ENCODE measurements at places on chromosomes 4 and X.

- DNase-seq = peak; percentile 69
Measured at GRCh38 chrX:46796574-46797191, 37.8 kb upstream of the SLC9A7 start.

GRCh38 chrX:153806999-153807575, 12.6 kb downstream of the SSR4 start:
- no peak for DNase-seq

DNA sequence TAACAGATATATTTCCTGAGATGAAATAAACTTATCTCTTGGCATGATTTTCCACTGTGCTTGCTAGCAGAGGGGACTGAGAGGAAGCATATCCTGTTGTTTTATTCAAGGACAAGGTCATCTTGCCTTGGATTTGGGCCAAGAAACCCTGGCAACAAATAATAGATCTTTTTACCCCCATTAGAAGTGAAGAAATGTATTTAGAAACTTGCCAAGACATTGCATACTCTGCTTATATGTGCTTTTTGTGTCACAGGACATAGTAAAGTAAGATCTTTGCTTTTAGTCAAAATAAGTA, 170.2 kb downstream of the RAPGEF2 start:
- peak; percentile 55 for DNase-seq

- DNase-seq = no peak
Measured at GRCh38 chr4:3243136-3243780, 5.7 kb upstream of the MSANTD1 start.

GRCh38 chrX:107731831-107732502, 43.6 kb downstream of the TSC22D3 start:
- peak; percentile 79 for DNase-seq

- DNase-seq = no peak
Measured at GRCh38 chr4:40303751-40304150, 31.4 kb upstream of the CHRNA9 start.

DNA sequence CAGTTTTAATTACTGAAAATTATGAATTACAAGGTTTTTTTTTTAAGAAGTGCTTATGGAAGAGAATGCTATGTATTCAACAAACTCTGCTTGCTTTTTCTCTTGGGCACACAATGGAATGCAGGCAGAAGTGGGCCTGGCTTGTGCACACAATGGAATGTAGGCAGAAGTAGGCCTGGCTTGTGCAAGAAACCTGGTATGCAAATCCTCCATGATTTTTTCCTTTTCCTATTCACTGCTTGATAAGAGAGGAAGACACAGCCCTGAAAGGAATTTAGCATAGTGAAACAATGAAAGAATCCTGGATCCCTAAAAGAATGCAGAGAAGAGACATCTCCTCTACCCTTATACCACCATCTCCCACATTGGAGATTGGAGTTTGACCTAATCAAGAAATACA, 138.4 kb downstream of the COL25A1 start:
- DNase-seq = no peak

DNA sequence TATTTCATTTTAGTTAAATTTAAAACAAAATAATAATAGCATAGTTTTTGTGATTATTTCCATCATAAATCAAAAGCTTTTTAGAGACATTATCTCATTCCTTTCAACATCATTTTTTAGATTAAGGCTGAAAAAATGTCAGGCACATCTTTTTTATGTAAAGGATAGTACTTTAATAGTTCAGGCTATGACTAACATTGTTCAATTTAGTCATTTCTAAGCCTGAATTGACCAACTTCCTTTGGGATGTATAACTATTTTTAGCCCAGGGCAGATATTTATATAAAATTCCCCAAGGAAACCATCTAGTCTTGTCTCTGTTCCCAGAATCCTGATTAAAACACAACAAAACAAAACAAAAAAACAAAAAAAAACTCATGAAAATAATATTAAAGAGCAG, 145.6 kb upstream of the PCDH18 start:
- DNase-seq = peak; percentile 78

GRCh38 chr4:94390804-94391410, 48.3 kb upstream of the HPGDS start:
- DNase-seq = peak; percentile 19

GRCh38 chr4:72446353-72447055, 122.5 kb downstream of the ADAMTS3 start:
- DNase-seq = peak; percentile 30

- DNase-seq = no peak
Measured at GRCh38 chrX:8939322-8939721, 94.6 kb downstream of the FAM9B start.

GRCh38 chr4:59689149-59689548, 1511.0 kb upstream of the ADGRL3 start:
- no peak for DNase-seq

- DNase-seq = no peak
Measured at GRCh38 chr4:123446865-123447474, 50.4 kb downstream of the SPRY1 start.

GRCh38 chr4:110124711-110125110, 73.7 kb downstream of the ELOVL6 start:
- DNase-seq = peak; percentile 43

- DNase-seq = no peak
Measured at GRCh38 chr4:168888715-168889215, 121.3 kb downstream of the CBR4 start.

DNA sequence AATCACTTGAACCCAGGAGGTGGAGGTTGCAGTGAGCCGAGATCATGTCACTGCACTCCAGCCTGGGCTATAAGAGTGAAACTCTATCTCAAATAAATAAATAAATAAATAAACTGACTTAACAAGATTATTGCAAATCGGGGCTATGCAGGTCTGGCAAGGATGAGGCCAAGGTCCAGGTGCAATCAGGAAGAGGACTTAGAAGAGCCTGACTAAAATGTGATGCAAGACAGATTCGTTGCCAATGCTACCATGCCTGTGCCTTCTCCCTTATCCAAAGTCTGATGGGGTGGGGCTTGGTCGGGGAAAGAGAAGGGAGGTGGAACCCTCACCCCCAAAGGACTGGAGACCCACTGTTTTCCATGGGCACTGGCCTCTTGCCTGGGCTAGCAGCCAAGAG, 14.7 kb downstream of the ZCCHC13 start:
- no peak for DNase-seq

GRCh38 chrX:2691543-2692220, 587 bp downstream of the CD99 start:
- DNase-seq = peak; percentile 47

- DNase-seq = no peak
Measured at GRCh38 chr4:139312552-139313332, 10.5 kb upstream of the NDUFC1 start.

GRCh38 chrX:3603026-3603661, 110.3 kb downstream of the PRKX start:
- DNase-seq = no peak

GRCh38 chr4:675980-676870, 1.9 kb downstream of the MYL5 start:
- DNase-seq = no peak

- no peak for DNase-seq
Measured at GRCh38 chr4:172270397-172270796, 457.2 kb downstream of the GALNTL6 start.

DNA sequence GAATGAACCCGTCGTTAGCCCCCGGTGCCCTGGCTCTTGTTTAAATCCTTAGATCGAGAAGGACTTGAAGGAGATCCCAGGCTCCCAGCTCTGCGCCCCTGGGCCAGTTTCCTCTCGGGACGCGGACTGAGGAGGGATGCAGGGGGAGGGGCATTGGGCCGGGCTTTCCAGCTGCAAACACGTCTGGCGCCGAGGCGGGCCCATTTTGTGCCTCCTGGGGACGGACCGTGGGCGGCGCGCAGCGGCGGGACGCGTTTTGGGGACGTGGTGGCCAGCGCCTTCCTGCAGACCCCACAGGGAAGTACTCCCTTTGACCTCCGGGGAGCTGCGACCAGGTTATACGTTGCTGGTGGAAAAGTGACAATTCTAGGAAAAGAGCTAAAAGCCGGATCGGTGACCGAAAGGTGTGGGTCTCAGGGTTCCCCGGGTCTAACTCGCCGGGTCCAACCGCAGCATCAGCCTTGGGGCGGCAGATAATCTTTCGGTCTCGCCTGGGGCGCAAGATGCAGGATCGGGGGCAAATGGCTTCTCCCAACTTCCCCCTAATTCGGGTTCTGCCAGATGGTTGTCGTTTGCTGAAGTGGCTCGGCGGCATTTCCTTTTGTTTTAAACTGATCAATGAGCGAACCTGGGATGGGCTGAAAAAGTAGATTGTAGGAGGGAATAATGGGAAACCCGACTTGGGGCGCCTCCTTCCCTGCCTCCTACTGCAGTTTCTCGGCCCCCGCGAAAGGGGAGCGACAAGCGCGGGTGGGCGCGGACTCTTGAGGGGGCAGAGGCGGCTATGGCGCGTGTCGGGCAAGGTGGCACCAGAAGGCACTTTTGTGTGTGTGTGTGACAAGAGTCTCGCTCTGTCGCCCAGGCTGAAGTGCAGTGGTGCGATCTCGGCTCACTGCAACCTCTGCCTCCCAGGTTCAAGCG, 2.9 kb downstream of the PDGFRA start:
- peak; percentile 68 for DNase-seq

- DNase-seq = peak; percentile 57
Measured at GRCh38 chrX:21725496-21725895, 32.4 kb downstream of the SMPX start.

DNA sequence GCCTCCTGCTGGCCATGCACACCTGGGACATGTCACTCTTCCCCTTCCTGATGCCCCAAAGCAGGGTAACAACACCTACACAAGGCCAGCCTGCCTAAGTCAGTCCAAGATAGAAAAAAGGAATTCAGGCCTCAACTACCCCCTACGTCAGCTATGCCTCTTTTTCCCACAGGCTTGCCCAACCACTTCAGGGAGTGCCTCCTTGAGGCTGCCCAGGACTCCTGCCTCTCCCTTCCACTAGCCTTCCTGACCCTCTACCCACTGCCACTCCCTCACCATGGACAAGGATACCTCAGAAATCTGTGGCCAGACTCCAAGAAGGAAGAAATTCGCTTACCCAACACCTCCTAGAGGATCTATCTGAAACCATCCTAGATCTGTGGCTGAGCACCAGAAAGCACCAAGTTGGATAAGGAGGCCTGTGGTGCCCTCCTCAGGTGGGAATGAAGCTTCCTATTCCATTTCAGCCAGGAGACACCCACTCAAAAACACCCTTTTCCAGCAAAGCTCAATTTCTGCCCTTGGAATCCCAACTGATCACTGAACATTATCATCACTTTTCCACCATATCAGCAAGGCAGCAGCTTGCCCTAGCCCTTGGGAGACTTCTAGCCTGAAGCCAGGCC, 1.8 kb downstream of the KDM5C start:
- peak; percentile 0 for DNase-seq

GRCh38 chrX:69948276-69948797, 101.4 kb downstream of the AWAT2 start:
- no peak for DNase-seq

DNA sequence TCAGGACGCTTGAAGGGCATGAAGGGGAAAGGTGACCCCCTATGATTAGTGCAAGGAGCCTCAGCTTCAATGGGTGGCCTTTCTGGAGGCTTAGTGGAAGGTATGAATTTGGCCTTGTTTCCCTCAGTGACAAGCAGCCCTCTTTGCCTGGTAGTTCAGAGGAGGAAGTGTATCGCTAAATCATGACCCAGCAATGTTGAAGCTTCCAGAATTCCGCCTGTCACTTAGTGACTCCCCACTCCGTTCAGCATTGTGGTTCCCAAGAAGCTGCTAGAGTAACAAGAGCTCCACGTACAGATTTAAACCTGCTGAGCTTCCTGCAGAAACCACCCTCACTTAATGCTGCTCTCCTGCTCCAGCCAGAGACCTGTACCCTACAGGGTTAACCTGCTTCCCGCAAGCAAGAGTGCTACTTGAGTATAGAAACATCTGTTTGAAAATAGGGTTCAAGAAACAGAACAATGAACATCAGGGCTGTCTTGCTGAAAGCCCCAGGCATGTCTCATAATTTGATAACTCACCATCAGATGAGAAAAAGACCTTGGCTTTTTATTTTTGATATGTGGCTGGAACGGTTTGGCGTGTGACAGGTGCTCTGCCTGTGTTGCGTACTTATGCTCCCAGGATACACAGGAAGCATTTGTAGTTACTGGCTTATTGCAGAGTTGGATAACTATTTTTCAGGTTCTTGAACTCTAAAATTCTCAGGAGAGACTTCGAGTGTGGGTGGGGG, 105.2 kb downstream of the UCHL1 start:
- no peak for DNase-seq

DNA sequence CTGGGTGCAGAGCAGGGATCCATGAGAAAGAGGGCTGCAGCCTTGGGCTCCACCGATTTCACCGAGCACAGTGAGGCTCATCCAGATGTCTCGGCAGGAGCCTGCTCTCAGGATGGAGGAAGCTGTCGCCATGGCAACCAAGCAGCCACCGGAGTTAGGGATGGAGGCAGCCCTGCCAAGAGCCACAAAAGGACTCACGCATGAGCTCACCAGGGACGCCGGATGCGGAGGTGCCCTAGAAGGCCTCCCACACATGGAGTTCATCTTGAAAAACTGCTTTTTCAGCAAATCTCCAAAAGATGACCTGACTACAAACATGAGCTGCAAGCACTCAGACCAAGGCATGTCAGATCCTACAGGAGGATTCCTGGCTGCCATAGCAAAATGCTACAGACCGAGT, 90.7 kb downstream of the WFS1 start:
- DNase-seq = no peak

GRCh38 chrX:123834116-123834515, 25.7 kb upstream of the XIAP start:
- no peak for DNase-seq

DNA sequence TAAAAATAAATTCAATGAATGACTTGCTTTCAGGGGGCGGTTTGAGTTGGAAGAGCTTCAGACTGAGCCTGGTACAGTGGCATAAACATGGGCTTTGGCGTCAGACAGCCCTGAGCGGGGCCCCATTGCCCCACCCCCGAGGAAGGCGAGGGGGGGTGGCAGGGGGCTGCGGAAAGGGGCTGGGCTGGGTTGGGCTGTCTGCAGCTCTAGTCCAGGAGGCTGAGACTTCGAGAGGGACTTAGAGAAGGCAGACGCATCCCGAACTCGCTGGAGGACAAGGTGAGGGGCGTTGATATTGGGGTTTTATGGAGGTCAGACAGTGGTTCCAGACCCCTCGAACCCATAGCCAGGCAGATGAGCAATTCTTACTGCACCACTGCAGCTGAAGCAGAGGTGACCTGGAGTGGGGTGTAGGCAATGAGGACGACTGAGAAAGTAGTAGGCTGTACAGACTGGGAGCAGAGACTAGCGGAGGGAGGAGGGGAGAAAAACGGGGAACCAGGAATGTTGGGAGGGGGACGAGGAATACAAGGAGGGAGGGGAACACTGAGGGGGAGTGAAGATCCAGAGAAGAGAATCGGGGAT, at the start of gene MAGED2:
Gene MAGED2, plus strand, starts transcription at position 222 of the 585 bp plus-strand sequence. CDS start 1,587 bp downstream, outside the sequence.
- DNase-seq = peak; percentile 39

- peak; percentile 79 for DNase-seq
Measured at GRCh38 chr4:73257234-73257633, 1.4 kb downstream of the ANKRD17 start.

GRCh38 chrX:114134465-114134864, 449.4 kb upstream of the HTR2C start:
- no peak for DNase-seq
